ENCODE measurements at places on chromosomes 11 and 22. TPM values are rescaled to one million over a fixed set of nuclear protein-coding genes. Genes with fewer than 3 reads are reported as not detected.

CRY2 gene
- total RNA-seq, result 5.8 TPM

AIFM3 gene
- 0.47 TPM for total RNA-seq

LDHA gene
- total RNA-seq, result 446 TPM

KLHDC7B gene
- not detected for total RNA-seq

IFITM10 gene
- total RNA-seq, result 0.56 TPM

OLFML1 gene
- total RNA-seq, result 0.09 TPM

PNPLA5 gene
- not detected for total RNA-seq

GAB2 gene
- 16.8 TPM for total RNA-seq

OR51L1 gene
- not detected for total RNA-seq

TTLL12 gene
- total RNA-seq, result 29.6 TPM

C11orf65 gene
- total RNA-seq, result 0.38 TPM

FAM227A gene
- 2.1 TPM for total RNA-seq

OR8D1 gene
- total RNA-seq, result not detected

MLC1 gene
- total RNA-seq, result 0.09 TPM

USH1C gene
- total RNA-seq, result not detected

Measured in endothelial cell of coronary artery (primary cell).